ENCODE measurements at places on chromosomes 3 and 15.
A peak's percentile ranks its signal among the peaks of the same experiment; 100 is the strongest.

GRCh38 chr3:153379516-153379915 lies 217.5 kb downstream of the RAP2B start:
- DNase-seq = no peak

- DNase-seq = no peak
These were observed 692 bp upstream of the C15orf39 start for GRCh38 chr15:75200765-75201615.

- no peak for DNase-seq
These were observed 2.8 kb upstream of the XCR1 start for GRCh38 chr3:46029953-46030543.

DNA sequence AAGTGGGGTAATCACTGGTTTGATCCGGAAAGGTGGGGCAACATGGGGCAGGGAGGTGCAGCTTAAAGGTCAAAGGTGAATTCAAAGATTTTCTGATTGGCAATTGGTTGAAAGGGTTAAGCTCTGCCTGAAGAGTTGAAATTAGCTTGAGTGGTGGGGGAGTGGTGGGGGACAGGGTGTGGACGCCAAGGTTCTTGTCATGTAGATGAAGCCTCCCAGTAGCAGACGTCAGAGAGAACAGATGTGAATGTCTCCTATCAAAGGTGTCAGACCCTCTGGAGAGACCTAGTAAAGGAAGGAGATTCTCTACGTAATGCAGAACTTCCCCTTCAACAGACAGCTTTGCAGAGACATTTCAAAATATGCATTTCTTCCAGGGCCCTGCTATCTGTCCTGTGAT lies 62.8 kb downstream of the ABCC5 start:
- no peak for DNase-seq

- peak; percentile 20 for DNase-seq
These were observed 209.5 kb upstream of the SUCLG2 start for GRCh38 chr3:67863869-67864268.

DNA sequence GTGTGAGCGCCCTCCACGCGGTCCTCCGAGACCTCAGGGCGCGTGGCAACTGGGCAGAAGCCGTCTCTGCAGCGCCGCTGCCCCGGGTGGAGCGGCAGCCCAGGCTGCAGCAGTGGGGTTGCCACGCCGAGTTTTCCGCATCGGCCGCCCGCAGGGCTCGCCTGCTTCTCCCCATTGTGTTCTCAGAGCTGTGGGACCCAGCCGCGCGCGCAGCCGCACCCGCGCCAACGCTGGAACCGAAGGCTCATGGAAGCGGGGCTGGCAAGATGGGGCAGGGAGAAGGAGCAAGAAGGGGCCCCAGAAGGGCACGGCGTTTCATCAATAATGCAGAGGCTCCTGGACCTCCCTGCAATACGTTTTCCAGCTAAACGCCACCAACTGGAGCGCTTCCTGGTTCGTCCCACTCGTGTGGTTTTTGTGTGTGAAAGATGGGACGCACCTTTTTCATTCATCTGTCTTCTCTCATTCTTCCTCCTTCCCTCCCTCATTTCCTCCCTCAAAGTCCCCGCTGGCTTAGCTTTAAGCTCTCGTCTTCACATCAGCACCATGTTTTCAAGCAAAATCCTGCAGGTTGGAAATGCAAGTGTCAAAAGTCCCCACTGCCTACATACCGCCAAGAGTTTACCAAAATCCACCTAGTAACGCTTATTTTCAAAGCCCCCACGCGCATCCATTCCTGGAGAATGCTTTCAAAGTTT lies 1.2 kb downstream of the ROBO1 start:
- peak; percentile 17 for DNase-seq

GRCh38 chr3:131976448-131976847 lies 58.4 kb downstream of the CPNE4 start:
- DNase-seq = no peak

- no peak for DNase-seq
These were observed 2.1 kb downstream of the PLA2G4F start for GRCh38 chr15:42154212-42154941.

- no peak for DNase-seq
These were observed 235.5 kb downstream of the NR1D2 start for GRCh38 chr3:24180616-24181015.

DNA sequence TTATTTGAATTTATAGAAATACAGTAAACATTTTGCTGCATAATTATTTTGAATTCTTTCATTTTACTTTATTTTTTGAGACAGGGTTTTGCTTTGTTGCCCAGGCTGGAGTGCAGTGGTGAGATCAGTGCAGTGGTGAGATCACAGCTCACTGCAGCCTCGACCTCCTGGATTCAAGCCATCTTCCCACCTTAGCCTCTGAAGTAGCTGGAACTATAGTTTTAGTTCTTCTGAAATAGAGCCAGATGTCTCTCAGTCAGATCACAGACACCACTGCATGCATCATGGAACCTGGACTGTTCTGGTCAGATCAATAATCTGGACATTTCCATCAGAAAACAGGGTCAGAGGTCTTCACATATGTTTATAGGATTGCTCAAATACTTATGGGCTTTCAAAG lies 7.9 kb downstream of the RPLP1 start:
- DNase-seq = no peak

DNA sequence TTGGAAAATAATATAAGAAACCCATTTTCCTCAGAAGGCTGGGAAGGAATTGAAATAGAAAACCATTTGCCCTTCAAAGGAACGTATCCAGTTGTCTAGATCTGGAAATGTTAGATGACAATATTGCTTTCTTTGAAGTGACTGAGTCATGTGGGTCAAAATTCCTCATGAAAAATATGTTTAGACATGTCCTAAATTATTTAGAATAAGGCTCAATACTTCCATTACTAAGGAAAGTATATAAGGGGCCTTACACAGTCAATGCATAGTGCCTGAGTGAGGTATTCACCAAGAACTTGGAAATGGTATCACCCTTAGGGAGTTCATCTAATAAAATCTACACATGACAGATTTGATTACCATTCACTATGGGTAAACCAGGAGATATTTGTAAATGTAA lies 619.8 kb upstream of the KCNMB2 start:
- DNase-seq = no peak

DNA sequence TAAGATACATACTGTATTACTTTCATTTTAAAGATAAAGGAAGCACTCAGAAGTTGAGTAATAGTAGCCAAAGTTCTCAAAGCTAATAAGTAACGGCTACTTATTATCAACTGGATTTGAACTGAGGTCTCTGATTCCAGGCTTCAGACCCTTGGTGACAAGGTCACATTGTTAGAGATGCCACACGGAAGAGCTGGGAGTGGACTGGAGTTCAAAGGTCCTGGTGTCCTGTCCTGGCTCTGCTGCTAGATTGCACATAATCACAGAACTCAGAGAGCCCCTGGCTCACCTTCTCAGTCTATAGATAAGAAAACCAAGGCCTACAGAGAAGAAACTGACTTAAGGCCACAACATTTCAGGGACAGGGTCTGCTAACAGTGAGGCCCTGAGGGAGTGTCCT lies 75.3 kb downstream of the MYLK start:
- DNase-seq = no peak

- no peak for DNase-seq
These were observed 231.1 kb upstream of the DPH6 start for GRCh38 chr15:35777061-35777460.

GRCh38 chr3:16114429-16114828 lies 60.1 kb upstream of the GALNT15 start:
- no peak for DNase-seq

- no peak for DNase-seq
These were observed 12.4 kb downstream of the BMF start for GRCh38 chr15:40096094-40096891.

DNA sequence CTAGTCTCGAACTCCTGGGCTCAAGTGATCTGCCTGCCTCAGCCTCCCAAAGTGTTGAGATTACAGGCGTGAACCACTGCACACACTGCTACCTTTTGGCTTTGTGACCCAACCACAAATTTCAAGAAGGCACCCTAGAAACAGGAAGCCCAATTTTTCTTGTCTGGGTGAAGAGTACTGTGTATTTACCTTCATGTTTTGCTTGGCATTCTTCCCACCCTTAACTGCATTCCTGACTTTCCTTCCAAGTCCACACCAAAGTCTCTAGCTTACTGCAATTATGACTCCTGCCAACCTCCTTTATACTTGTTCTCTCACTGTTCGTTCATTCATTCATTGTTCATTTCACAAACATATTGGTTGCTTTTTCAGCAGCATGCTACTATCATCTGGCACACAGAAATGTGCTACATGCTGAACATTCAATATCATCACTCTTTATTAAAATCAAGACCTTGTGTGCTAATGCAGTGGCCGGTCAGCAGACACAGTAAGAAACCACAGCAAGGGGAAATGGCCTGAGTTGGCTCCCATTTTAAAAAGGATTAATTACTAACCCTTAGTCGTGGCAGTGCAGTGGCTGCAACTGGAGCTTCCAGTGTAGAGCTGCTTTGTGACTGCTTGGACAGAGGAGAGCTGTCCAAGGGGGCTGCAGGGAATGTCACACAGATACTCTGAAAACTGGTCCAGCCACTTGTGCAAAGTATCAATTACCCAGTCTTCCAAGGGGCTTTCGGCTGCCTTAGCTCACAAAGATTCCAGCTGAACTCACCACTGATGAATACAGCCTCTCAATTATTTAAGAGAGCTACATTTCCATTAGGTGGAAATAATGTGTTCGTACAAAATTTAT lies 94.0 kb downstream of the ETFA start:
- DNase-seq = no peak

DNA sequence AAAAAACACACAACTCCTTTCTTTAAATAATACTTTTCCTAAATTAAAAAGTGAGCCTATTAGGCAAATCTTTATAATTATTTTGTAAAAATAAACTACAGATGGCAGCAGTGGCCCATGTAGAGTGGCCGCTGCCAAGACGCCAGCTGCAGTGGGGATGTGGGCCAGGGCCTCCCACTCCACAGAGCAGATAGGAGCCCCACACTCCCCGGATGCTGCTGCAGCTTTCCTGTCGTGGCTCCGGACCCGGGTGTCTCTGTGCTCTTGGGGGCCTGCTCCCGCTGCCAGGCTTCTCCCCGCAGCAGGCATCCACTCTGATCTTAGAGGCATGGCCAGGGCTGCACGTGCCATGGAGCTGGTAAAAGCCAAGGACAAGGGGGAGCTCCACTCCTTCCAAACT lies 67.5 kb downstream of the PROS1 start:
- DNase-seq = no peak

DNA sequence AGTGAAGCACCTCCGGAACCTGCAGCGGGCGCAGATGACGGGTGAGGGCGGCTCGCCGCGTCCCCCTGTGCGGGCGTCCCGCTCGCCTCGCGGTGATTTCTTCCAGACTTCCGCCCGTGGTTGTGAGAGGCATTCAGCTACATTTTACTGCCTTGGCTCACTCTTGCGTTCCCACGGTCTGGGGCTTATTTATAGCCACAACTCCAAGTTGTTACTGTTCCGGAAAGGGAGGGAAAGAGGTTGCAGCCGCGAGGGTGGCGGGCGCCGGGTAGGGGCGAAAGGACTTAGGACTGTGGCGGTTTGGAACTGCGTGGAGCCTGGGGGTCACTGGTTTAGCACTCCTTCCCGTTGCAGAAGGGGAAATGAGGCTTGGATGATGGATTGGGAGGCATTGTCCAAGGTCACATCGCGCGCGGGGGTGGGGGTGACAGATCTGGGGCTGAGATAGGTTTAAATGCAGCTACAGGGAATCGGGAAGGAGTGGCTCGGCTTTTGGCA lies 1.1 kb downstream of the HES1 start:
- DNase-seq = peak; percentile 19

DNA sequence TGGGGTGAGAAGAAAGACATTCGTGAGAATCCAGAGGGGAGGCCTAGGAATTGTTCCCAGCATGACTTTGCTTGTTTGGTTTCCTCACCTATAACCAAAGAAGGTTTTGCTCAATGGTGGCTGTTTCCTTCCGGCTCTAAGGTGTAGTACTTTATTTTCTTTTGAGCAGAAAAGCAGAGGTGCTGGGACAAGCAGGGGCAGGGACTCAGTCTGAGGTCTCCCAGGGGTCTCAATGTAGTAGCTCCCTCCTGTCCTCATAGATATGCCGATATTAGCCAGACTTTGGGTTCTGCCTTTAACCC lies 41.6 kb downstream of the ZBTB38 start:
- DNase-seq = no peak

DNA sequence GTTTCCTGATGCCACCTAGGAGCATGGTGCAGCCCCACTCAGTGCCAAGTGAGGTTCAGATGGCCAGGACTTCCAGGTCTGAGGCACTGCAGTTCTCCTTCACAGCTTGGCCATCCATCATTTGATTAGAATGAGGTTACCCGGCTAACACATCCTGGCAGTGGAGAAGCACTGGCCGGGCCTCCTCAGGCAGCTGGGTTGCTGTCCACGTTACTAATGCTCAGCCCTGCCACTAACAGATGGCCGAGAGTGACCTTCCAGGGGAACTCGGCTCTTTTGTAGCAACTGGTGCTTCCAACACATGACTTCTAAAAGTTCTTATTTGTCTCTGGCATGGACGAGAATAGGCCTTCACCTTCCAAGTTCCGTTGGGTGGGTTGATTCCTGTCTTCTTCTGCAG lies 204.6 kb upstream of the CFAP20DC start:
- DNase-seq = no peak

DNA sequence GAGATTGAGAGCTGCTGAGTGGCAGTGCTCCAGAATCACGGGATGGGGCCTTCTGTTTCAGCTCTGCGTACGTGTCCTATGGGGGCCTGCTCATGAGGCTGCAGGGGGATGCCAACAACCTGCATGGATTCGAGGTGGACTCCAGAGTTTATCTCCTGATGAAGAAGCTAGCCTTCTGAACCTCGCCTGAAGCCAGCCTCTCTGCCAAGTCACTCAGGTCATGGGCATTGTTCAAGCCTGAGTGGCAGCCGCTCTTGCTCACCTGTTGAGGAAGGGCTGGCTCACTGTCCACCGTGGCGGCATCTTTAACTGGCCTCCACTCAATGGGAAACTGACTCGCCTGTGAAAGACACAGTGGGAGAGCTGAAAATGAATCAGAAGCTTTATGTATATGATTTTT lies 6.6 kb downstream of the POLR2H start:
- DNase-seq = no peak

- no peak for DNase-seq
These were observed 389.5 kb downstream of the CACNA2D3 start for GRCh38 chr3:54511766-54512365.

- DNase-seq = no peak
These were observed 423.0 kb downstream of the ZBBX start for GRCh38 chr3:166957121-166957520.

GRCh38 chr3:89340408-89340807 lies 233.0 kb downstream of the EPHA3 start:
- DNase-seq = no peak

DNA sequence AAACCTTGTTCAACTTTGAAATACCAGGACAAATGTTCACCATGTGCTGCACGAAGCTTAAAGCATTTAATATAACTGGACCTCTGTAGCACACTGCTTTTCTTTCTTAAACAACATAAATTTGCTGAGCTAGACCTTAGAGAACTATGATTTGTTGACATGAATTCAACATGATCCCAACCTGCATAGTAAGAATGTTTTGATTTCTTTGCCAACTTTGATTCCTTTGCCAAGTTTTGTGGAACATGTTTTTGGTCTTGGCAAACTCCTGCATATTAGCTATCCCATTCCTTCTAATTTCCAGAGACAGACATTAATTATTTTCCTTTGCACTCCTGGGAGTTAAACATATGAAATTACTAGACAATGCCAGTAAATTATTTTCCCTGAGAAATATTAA lies 197.2 kb upstream of the RBMS3 start:
- DNase-seq = no peak

- DNase-seq = no peak
These were observed 25.2 kb downstream of the TMEM202 start for GRCh38 chr15:72423256-72423655.

All from HTR-8/SVneo (cell line).